CD4-positive, CD25-positive, alpha-beta regulatory T cell (primary cell): ENCODE measurements at places on chromosomes 12 and 14.

- peak; percentile 9 for DNase-seq
Observed at GRCh38 chr14:54975856-54976255, 51.0 kb downstream of the WDHD1 start.

DNA sequence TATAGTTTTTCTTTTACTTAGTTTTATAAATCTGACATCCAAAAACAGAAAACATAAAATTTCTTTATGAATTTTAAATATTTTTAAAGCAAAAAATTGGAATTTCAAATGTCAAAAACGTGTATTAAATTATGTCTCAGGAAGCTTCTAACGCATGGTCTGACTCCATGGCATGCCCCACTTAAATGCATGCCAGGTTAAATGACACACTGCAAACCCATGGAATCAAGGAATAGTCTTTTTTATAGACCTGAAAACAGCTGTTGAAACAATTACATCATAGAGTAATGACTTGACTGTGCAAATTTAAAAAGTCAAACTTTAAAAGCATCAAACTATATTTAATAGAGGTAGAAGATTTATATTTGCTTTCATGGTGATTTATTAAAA lies 96.1 kb upstream of the DACT1 start:
- DNase-seq: no peak

GRCh38 chr14:38129705-38130104 lies 78.0 kb upstream of the SSTR1 start:
- DNase-seq: no peak

GRCh38 chr12:94263011-94263811 lies 114.8 kb downstream of the PLXNC1 start:
- DNase-seq: peak; percentile 59

DNA sequence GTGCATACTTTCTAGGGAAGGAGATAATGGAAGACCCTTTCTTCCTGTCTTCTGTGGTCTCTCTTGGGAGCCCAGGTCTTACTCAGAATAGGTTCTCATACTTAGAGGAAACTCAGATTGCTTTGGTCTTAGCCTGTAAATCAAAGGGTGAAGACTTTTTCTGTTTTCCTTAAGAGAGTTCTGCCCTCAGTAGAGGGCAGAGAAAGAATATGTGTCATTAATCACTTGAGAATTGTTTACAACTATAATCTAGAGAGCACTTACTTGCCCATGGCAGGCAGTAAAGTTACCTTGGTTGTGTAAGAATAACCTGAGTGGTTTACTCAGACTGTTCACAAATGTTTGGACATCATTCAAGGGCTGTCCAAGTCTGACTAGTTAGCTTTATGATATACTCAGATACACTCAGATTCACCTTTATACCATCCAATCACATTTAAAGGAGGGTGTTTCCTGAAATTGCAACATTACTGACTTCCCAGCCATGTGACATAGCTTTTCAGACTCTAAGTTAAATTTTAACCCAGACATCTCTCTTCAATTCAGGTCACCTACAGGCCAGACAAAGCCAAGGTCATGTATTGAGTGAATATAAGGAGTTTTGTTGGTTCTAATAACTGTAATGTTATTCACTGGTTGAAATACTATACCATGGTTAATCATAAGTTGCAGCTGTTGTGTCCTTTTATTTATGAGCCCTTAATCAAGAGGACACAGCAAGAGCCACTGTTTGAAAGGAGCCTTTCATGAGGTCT lies 372.2 kb downstream of the RAD51B start:
- DNase-seq: no peak

- no peak for DNase-seq
Observed at GRCh38 chr12:41532072-41532471, 344.0 kb downstream of the PDZRN4 start.

- no peak for DNase-seq
Observed at GRCh38 chr14:66999978-67000377, 189.3 kb upstream of the GARIN2 start.

DNA sequence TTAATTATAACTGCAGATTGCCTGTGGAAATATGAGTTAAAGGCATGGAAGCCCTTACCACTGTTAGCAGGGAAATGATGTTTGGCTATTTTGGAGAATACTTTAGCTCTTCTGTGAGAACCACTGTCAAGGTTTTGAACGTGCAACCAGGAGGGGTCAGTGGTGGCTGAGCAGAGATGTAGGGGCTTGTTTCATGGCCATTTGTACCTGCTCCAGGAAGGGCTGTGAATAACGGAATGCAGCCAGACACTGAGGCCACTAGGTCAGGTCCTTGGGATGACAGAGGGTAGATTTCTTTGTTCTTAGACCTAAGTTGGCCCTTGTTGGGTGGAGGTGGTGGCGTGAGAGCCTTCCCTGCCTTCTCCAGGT lies 8.3 kb downstream of the TRAF3 start:
- no peak for DNase-seq

- DNase-seq: peak; percentile 16
Observed at GRCh38 chr14:96349286-96350075, 13.7 kb downstream of the ATG2B start.

- DNase-seq: no peak
Observed at GRCh38 chr12:50750366-50750765, 13.5 kb upstream of the ATF1 start.

DNA sequence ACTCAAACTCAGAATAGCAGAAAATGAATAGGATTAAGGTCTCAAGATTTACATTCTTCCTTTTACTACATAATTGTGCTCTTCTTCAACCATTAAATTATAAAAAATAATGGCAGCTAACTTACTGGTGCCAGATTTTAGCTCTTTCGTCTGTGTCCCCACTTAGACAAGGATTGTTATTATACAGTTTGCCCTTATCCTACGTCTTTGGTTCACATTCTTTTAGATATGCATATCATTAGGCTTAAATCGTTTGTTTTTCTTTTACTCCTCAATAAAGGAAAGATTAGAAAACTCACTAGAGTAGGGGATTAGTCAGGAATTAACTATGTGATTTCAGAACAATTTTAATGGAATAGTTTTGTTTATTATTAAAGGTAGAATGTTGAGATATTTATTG lies 129.6 kb upstream of the GARIN2 start:
- no peak for DNase-seq

GRCh38 chr14:89207925-89208328 lies 209.1 kb downstream of the FOXN3 start:
- no peak for DNase-seq

- peak; percentile 39 for DNase-seq
Observed at GRCh38 chr12:122871851-122872780, 23.8 kb downstream of the VPS37B start.

DNA sequence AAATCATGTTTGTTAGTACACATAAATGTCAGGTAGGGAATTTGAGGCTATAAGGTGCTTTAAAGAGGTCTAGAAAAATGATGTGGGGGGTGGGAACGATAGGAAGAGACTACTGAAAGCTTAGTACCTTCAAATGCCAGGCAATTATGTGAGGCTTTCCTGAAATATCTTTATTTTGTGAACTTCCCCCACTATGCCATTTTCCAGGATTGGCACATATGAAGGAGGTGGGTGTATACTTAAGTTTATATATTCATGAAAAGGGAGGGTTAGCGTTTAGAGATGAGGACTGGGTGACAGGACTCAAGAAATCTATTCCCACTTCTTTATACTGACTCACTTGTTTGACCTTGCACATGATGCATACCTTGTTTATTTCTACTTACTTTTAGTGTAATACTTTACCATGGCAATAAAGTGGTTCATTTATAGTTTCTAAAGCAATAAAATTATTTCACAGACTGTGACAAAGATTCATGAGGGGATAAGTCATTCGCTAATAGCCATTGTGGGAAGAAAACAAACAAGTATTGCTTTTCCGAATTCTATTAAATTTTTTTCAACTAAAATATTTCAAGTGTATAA lies 77.1 kb downstream of the PLEKHA5 start:
- DNase-seq: no peak

GRCh38 chr14:104504172-104504735 lies 75.3 kb upstream of the C14orf180 start:
- DNase-seq: no peak

- no peak for DNase-seq
Observed at GRCh38 chr12:108696111-108696995, 35.0 kb downstream of the CORO1C start.

DNA sequence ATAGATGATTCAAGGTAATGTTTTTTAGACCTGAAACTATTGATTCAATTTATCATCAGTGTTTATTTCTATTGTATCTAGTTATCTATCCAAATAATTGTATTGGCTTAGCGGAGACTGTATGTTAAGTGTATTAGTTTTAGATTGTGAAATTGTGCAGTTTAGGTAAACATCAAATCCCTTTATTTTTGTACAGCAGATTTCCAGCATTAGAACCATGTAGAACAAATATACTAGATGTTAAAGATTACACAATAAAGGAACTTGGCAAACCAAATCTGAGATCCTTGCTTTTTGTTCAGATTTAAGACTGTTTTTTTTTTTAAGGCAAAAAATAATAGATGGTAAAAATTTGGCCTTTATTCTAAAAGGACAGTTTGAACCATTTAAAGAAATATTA lies 39.3 kb downstream of the PPM1A start:
- no peak for DNase-seq

DNA sequence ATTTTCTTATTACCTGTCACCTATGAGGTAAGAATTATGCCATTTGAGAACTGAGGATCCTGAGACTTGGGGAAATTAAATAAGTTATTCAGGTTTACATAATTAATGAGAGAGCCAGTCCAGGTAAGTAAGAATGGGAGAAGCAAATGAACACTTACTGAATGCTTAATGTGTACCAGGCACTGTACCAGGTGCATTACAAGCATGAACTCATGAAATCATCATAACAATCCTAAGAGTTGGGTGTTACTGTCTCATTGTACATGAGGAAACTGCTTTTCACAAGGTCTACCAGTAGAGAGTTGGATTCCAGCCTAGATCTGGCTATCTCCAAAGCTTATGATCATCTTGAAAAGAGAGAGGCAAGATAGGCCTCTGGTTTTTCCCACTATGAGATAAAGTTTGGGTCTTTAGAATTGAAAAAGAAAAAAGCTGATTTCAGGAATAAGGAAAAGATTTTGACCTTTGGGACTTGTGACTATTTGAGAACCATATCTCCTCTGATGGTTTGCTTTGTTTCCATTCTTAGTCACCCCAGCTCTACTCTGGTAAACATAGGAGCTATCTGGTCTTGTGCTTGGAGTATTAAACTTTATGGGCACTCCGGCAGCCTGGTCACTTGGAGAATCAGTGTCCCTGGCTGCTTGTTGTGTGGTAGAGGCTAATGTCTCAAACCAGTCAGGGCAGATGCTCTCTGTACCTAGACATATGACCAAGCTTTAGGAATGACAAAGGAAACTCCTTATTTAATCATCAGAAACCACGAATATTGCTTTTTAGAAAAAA lies 48.0 kb downstream of the PTHLH start:
- no peak for DNase-seq

GRCh38 chr12:55472264-55472663 lies 2.3 kb upstream of the OR6C70 start:
- no peak for DNase-seq

DNA sequence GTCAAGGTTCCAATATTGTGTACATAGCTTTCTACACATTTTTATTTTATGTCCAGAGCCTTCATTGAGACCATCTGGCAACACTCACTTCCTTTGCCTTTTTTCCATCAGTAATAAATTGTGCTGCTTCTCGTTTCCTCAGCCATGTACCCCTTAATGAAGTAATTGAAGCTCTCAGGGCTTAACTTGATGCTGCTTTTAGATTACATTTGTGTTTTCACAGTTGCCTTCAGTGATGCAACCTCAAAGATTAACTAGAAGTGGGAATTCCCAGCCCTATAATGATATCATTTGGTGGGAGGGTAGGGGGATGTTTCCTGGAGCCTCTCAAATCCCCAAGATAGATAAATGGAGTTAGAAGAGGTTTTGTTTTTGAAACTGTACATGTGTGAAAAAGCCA lies 80.2 kb upstream of the KRR1 start:
- DNase-seq: no peak

GRCh38 chr14:89252887-89253532 lies 164.0 kb downstream of the FOXN3 start:
- DNase-seq: no peak
